ENCODE measurements at places on chromosomes 6 and 20.
A peak's percentile ranks its signal among the peaks of the same experiment; 100 is the strongest.

GRCh38 chr6:69105288-69105687 lies 470.2 kb downstream of the ADGRB3 start:
- no peak for DNase-seq

DNA sequence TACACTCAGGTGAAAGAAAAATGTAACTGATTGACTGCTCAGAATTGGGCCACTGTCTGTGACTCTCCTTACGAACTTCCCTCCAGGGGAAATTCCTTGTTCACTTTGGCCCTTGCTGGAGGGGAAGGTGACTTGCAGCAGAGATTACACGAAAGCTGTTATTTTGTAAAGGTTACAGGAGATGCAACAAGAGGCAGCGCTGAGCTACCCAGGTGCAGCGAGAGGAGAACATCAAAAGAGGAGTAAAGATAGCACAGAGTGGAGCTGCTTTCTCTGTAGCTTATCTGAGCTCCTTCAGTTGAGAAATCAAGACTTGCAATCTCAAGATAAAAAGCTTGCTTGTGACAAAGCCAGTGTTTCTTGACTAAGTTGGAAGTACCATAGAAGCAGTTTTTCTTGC lies 144.6 kb downstream of the ARHGAP18 start:
- DNase-seq: no peak

GRCh38 chr6:158894193-158894592 lies 75.0 kb upstream of the EZR start:
- DNase-seq: no peak

GRCh38 chr6:12969966-12970365 lies 253.4 kb downstream of the PHACTR1 start:
- DNase-seq: no peak

DNA sequence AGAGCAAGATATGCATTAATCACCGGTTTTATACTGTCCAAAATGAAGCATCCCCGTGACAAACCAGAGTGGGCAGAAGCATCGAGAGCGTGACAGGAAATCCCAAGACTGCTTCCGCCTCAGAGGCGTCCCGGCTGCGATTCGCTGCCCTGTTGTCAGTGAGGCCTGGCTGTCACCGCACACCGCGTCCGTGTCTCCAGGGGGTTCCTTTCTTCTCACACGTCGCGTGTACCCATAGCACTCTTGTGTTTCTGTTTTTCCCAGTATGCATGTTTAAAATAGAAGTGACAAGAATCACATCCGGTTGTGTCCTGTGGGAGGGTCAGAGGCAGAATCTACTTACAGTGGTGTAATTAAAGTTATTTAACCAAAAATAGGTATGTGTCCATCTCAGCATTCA lies 8.3 kb upstream of the ADRM1 start:
- DNase-seq: no peak

GRCh38 chr6:43723737-43724295 lies 36.2 kb upstream of the MRPS18A start:
- peak; percentile 83 for DNase-seq

DNA sequence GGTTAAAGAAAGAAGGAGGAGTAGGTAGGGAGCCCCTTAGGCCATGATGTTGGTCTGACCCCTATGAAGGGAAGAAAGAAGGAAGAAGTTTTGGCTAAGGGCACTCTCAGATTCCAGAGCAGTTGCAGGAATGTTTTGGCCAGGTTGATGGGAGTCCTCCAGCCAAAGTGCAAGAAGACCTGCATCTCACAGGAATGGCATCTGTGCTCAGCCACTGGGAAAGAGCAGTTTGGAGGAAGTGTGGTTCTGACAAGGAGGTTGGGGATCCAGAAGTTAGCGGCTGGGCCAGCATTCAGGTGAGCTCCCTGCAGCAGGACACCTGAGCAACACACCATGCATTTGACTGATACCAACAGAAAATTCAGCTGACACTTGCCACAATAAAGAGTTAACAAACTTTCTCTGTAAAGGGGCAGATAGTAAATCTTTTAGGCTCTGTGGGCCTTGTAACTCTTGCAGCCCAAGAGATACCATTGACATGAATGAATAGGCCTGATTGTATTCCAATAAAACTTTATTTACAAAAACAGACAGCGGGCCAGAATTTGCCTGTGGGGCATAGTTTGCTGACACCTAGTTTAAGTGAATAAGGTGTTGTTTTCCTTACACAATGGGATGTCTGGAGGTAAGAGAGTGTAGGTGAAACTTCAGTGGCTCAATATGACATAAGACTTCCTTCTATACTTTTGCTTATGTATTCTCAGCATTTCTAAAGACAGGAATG lies 71.0 kb downstream of the EDN1 start:
- no peak for DNase-seq

- no peak for DNase-seq
Measured at GRCh38 chr20:17888044-17888443, 80.5 kb downstream of the SNX5 start.

- no peak for DNase-seq
Measured at GRCh38 chr6:93272211-93272610, 147.1 kb downstream of the EPHA7 start.

GRCh38 chr6:89979481-89980119 lies 85.3 kb downstream of the GJA10 start:
- DNase-seq: no peak

DNA sequence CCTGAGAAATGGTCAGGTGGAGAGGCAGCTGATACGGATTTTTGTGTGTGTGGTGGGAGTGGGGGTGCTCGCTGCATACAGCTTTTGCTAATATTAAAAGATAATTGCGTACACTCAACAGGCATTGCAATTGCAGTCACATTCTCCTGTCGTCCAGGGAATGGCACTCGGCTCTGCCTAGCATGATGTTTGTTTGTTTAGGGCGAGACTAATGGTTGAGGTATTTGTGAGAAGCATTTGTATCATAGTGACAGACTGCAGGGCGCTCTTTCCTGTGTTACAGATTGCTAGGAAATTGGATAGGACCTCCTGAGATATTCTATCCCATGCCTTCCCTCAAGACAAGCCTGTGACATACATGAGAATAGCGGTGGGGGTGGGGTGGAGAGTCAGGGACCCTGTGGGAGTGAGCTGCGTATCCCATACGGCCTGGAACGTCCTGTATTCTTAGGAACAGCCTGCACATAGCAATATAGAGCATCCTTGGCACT lies 207.4 kb downstream of the SOX4 start:
- no peak for DNase-seq

- DNase-seq: no peak
Measured at GRCh38 chr20:10094566-10095173, 59.9 kb downstream of the ANKEF1 start.

DNA sequence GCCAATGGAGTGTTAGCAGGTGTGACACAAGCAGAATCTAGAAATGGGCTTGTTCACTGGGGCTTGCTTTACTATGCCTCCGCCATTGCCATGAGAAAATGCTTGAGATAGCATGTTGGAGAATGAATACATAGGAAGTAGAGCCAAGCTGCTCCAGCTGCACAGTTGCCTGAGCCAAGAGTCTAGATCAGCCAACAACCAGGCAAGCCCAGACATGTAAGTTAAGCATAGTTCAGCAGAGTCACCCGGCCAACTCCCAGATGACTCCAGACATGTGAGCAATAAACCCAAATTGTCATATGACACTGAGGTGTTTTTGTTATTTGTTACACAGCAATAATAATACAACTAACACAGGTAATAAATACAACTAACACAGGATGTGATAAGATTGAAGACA lies 167.9 kb downstream of the HAO1 start:
- DNase-seq: no peak

GRCh38 chr20:9360431-9360830 lies 154.0 kb upstream of the LAMP5 start:
- no peak for DNase-seq

DNA sequence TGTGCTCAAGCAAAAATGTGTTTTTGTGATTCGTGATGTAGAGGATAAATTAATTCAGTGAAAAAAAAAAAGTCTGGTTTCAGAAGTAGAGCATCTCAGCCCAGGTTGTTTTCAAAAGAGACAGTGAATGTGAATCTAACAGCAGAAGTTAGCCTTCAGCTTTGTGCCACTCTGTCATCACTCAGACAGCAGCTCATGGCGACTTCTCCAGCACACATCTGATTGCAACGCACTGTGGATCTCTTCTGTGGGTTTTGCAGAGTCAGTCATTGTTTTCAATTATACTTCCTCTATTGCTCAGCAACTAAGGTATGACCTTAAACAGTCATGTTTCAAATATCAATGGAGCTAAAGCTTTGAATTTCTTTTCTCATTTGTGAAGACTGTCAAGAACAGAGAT lies 335.5 kb upstream of the POU3F2 start:
- DNase-seq: no peak

DNA sequence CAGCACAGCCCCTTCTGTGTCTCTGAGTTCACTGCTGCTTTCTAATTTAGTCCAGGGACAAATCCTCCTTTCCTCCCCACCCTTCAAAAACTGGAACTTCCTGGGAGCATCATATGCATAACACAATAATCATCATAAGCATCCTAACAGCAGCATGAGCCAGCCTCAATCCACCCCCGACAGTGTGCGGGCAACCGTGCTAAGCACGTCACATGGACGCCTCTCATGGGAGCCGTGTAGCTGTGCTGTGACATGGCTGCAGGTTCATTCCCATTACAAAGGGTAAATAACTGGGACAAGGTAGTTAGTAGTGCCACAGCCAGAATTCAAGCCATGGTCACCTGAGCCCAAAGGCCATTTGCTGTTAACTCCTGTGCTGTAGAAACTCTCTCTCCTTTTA lies 24.5 kb upstream of the ULBP3 start:
- no peak for DNase-seq

DNA sequence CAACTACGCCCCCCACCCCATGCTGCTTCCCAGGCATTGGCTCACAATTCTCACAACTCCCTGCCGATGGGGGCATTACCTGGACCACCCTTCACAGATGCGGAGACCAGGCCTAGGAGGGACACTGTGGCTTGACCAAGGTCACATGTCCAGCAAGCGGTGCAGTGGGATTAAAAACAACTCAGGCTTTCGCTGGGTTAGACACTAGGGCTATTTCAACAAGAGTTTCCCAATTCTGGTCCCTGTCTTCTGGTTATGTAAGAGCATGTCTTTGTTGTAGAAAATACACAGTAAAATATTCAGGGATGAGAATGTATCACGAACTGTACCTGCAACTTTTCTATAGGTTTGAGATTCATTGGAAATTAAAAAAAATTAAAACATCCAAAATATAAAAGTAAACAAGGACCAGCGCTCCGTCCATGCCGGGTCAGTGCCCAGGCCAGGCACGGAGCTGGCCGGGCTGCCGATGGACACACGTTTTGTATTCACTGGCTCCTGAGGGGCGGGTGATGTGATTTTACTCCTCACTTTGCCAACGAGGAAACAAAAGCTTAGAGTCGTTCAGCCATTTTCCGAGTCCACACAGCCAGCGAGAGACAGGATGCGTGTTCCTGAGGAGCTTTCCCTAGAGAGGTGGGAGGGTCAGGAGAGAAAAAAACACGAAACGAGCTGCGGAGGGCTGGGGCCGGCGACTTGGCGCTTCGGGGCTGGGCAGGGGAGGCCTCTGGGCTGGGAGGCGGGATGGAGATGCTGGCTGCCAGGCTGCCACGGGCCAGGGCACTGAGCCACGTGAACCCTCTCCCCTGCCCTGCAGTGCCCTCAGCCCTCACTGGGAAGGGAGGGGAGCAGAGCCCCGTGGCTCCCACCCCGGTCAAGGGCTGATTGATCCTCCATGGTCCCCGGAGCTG lies 17.1 kb upstream of the VSTM2L start:
- DNase-seq: no peak

DNA sequence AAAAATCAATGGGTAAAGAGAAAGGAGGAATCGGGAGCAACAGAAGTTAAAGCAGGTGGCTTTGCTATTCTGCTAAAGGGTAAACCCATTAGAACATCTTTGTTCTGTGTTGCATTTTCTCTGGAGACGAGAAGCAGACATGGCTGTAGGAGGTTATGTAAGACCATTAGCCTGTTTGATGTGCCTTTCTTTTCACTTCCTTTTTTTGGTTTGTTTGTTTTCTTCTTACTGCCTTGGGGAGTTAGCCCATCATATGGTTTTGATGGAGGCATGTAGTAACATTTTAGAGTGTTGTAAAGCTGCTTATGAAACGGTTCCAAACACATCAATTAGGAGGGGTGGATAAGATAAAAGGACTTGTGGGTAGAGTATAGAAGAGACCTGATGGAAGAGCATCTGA lies 131.0 kb downstream of the DOK5 start:
- DNase-seq: no peak

GRCh38 chr6:153553627-153554026 lies 422.5 kb upstream of the RGS17 start:
- no peak for DNase-seq

- DNase-seq: no peak
Measured at GRCh38 chr6:71608646-71609045, 277.7 kb upstream of the RIMS1 start.

Measured in activated T-cell treated with anti-CD3 and anti-CD28 coated beads, Interleukin-2, amount 50 U/mL, for 72 hours (primary cell).